ENCODE measurements at places on chromosomes 7 and 10.

- no peak for DNase-seq
Measured at GRCh38 chr7:123533929-123534382, 439 bp downstream of the IQUB start.

GRCh38 chr10:77941790-77942189, 15.2 kb upstream of the DLG5 start:
- no peak for DNase-seq

GRCh38 chr10:72146071-72146470, 57.7 kb upstream of the SPOCK2 start:
- no peak for DNase-seq

DNA sequence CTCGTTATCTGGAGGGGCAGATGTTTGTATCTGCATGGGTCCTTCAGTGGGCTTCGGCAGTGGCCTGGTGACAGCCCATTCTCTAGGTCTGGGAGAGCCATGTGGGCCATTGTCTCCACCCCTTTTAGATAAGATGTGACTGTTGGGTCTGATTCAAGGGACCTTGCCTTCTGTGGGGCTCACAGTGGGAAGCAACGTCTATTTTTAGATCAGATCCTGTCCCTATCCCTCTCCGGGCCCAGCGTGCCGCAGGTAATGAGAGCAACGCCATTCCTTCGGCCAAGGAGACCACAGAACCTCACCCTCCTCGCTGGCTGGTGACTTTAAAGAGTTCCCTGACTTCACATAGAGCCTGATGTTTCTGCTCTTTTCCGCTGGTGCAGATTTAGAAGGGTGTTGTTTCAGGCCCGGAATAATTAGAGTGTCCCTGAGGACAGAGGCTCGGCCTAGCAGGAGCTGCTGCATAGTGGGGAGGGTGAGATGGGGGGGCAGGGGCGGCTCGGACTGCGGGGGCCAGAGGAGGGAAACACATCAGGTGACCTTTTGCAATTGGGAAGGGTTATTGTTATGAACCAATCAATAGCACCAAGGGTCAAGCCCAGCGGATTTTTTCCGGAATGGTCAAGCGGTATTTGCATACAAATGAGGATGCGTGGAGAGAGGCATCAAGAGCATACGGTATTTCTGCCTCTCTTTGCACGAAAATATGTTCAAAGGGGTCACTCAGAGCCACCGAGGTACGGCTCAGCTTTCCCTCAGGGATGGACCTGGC, 503.0 kb upstream of the FOXK1 start:
- DNase-seq = no peak

DNA sequence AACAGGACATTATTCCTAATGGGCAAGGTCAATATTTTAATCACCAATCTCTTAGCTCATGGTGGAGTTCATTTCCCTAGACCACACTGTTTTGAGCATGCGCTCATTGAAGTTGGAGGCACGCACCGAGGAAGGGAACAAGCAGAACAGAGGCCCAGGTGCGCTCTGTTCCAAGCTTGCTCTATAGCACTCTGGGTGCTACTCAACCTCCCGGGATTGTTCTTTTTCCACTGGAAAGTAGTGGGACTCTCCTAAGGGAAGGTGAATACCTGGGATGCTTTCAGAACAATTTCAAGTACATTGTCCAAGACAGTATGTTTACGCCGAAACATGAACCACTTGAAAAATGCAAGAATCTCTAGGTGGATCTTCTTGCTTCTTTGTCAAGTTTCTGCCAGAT, 16.2 kb downstream of the PLXNA4 start:
- DNase-seq = no peak

GRCh38 chr7:68770649-68771048, 827.6 kb upstream of the AUTS2 start:
- DNase-seq = no peak

GRCh38 chr7:14389181-14389591, 399.7 kb upstream of the ETV1 start:
- no peak for DNase-seq

GRCh38 chr10:112512294-112512693, 65.3 kb downstream of the VTI1A start:
- DNase-seq = no peak
